ENCODE measurements at places on chromosomes 3 and 15. TPM values are rescaled to one million over a fixed set of nuclear protein-coding genes. Genes with fewer than 3 reads are reported as not detected.

Gene ACTR8
- polyA plus RNA-seq = 13.8 TPM

Gene CILP
- 5.2 TPM for polyA plus RNA-seq

Gene NMNAT3
- polyA plus RNA-seq = 5.2 TPM

Gene ADGRG7
- 0.50 TPM for polyA plus RNA-seq

DNA sequence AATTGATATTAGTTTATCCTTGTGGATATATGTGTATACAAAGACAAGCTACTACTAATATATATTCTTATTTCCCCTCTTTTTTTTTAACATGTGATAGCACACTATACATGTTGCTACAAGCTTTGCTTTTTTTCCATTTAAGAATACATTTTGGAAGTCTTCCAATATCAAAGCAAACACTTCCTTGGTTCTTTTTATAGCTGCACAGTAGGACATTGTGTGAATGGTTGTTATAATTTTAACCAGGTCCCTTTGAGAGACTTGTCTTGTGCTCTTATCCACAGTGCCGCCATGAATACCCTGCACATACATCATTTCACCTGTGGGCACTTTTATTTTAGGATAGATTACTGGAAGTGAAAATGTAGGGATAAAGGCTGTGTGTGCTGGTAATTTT is 88.7 kb downstream of the CACNA2D3 start:
- no peak for DNase-seq

DNA sequence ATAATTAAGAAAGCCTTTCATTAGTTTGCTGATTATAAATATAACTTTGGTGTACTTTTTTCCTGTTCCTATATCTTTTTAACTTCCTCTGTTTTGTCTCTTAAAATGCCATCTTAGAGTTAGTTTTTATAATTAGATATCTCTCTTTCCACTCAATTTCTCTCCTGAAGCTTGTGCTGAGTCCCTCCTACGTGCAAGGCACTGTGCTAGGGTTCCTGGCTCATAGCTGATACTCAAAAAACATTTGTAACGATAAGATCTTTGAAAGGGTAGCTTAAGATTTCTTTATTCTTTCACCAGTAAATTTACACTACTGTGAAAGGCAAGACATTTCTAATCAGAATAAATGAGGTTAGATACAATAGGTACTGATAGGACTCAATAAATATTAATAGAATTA is 358.8 kb downstream of the MECOM start:
- no peak for DNase-seq

Data from thymus (tissue), 14 donors.